ENCODE measurements at places on chromosomes 11 and 22. TPM values are rescaled to one million over a fixed set of nuclear protein-coding genes. Genes with fewer than 3 reads are reported as not detected.

DNA sequence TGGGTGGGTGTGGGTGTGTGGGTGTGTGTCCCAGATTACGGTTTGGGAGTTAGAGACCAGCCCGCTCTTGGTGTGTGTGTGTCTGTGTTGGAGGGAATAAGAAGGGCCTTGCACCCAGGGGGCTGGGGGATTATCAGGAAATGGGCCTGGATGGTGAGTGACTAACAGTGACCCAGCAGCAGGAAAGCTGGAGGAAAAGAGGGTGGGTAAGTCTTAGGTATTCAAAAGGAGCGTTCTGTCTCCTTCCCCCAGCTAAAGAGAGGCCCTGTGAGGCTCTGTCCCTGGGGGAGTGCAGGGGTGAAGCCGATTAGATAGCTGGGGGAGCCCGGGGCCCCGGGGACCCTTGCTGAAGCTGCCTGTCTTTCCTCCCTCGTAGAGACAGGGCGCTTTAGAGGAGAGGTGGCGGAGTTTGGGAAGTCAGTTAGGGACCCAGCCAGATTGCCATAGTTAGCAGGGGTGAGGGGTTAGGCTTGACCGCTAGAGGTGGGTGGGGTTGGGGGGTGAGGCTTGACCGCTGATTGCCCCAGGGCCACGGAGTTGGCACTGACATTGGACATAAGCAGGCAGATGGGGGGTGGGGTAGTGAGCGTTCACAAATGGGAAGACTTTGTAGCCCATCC is 1.5 kb downstream of the OAF start:
- no peak for DNase-seq

SLC5A1 gene
- 0.05 TPM for total RNA-seq

GRCh38 chr11:69269926-69270697 is 23.8 kb upstream of the MYEOV start:
- no peak for DNase-seq

SAAL1 gene
- total RNA-seq, result 10.2 TPM

GRCh38 chr11:665704-666281 is 28.7 kb downstream of the DRD4 start:
- no peak for DNase-seq

- DNase-seq, result no peak
These were observed 175.7 kb upstream of the CARD18 start for GRCh38 chr11:105315287-105315686.

GRCh38 chr11:133930767-133931448 is 25.9 kb downstream of the IGSF9B start:
- DNase-seq, result peak; percentile 81

PATE2 gene
- 0.79 TPM for total RNA-seq

DNA sequence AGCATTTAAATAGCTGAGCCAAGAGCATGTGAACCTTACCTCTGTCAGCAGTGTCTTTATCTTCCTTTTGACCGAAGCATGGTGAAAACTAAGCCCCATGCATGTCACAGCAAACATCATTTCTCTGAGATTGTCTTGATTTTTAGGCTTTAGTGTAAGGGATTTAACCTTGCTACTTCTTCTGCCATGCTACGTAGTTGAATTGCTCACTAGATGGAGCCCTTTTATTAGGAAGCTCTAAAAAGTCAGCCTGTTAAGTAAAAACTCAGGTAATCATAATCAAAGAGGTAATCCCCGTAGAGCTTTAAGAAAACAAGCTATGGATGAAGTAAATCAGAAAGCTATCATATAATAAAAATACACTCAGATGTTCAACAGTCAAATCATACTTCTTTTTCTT is 149.5 kb downstream of the PGR start:
- DNase-seq, result no peak

- no peak for DNase-seq
These were observed 28.1 kb downstream of the DRD4 start for GRCh38 chr11:665062-665703.

DNA sequence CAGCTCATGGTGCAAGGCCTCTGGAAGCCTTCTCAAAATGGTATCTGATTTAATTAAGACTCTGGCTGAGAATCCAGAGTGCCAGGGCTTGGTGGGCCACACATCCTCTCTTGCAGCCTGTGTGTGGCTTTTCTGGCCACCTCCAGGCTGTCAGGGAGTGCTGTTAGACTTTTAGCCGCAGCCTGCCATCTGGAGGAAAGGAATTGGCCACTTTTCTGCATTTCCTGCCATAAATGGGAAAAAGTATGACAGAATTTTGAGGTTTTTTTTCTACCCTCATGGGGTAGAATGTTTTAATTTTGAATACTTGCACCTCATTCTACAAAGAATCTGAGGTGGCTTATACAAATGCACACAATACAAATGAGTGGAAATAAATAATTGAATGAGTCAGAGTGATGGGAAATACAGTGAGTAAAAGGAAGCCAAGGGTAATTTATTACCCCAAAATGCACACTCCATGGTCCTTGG is 218.4 kb downstream of the ADAMTS15 start:
- no peak for DNase-seq

GRCh38 chr11:69830086-69830485 is 10.9 kb upstream of the FGF3 start:
- DNase-seq, result peak; percentile 44

GRCh38 chr22:27746918-27747317 is 54.6 kb downstream of the MN1 start:
- peak; percentile 52 for DNase-seq

MYO7A gene
- 17.3 TPM for total RNA-seq

CECR2 gene
- total RNA-seq, result 0.56 TPM

DNA sequence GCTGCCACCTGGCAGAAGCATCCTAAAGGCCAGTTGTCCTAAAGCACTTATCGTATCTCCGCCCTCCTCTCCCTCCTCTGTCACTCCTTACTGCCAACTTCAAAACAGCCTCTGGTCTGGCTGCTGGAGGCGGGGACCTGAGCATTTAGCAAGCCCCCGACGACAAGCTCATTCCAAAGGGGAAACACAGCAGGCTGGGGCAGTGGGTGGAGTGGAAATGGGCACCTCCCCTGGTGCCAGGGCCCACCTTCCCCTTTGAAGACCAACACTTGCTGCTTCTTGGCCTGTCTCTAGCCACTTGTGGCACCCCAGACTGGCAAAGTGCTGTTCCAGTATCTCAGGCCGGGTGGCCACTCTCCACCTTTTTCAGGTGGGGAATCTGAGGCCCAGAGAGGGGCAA is 3.6 kb downstream of the MAP3K11 start:
- no peak for DNase-seq

- DNase-seq, result no peak
These were observed 70.1 kb upstream of the TENM4 start for GRCh38 chr11:79510960-79511359.

SCGB1C1 gene
- not detected for total RNA-seq

DNA sequence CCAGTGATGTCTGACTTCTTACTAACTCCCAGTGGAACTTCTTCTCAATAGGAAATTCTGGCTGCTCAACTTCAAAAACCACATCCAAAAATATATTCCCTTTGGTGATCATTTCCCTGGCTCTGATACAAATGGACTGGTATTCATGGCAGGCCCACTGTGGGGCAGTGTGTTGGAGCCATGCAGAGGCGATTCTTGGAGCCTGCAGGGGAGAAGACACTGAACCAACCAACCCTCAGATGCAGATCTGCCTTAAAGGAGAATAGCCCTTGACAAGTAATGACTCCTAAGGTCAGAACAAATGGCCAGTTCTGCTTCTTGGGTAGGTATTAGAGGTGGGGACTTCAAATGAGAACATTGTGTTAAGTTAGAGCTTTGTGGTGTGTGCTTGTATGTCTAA is 12.2 kb downstream of the OR4D9 start:
- DNase-seq, result no peak

DNA sequence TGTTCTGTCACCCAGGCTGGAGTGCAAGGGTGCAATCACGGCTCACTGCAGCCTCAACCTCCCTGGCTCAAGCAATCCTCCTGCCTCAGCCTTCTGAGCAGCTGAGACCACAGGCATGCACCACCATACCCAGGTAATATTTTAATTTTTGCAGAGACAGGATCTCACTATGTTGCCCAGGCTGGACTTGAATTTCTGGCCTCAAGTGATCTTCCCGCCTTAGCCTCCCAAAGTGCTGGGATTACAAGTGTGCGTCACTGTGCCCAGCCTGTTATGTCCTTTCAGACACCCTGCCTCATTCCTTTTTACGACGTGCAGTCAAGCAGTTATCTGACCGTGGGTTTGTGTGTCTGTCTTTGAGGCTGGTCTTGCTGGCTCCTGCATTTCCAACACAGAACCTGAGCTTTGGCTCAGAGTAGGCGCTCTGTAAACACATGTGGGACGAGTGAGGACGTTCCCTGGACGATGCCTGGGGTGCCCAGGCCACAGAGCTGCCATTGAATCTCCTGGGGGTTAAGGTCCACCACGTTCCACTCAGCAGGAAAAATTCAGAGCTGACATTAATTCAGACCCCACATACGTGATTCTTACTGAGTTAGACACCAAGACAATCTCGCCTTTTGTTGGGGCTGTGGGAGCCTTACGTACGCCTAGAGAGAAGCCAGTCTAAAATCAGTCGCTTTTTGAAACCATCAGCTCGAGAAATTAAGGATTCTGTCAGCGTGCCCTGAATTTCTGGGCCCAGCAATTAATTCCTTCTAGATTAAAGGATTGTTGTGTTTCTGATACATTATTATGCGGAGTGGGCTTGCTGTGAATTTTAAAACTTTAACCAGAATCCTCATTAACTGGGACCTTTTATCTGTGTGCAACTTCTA is 21.5 kb upstream of the EMID1 start:
- DNase-seq, result no peak

NLRP14 gene
- not detected for total RNA-seq

DNA sequence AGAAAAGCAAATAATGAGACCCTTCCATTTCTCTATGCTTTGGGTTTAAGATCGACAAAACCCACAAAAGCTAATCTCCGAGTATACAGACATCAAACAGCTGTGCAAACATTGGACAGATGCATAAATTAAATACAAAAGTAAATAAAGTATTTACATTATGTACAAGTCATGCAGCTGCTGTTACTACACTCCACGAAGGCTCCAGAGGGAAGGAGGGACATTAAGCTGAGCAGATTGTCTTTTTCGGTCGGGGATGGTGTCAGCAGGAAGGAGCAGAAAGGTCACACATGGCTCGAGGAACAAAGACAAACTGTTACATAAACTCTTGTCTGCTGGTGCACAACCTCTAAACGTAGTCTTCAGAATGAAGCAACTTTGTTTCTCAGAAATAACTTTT is 88.8 kb upstream of the BARX2 start:
- DNase-seq, result no peak

GRCh38 chr22:27685515-27685914 is 116.0 kb downstream of the MN1 start:
- no peak for DNase-seq

OR52E5 gene
- not detected for total RNA-seq

DNA sequence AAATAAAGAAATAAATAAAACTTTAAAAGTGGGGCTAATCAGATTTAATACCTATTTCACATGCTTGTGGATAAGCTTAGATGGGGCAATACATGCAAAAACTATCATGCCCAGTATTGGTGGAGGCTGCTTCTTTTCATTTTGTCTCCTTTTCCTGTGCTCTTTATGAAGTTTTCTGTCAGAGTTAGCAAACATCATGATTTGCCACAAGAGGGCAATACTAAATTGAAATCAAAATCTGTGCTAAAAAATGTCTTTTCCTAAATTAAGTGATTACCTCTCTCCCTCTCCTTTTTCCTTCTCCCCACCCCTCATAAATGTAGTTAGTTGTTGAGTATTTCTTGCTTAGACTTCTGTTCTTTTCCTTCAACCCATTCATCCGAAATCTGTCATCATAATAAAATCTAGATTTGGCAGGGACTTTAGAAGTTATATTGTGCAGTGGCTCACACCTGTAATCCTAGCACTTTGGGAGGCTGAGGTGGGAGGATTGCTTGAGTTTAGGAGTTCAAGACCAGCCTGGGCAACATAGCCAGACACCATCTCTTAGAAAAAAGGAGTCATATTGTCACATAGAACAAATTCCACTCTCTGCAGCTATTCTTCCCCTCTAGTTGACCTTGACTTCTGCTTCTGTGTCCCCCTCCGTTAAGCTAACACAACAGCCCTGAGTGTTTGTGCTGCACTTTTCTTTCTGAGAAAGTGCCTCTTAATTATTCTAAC is 4.7 kb upstream of the ARHGAP42 start:
- DNase-seq, result no peak

GRCh38 chr11:95432714-95433503 is 201.9 kb upstream of the SESN3 start:
- no peak for DNase-seq

GRCh38 chr22:31850135-31850534 is 94.2 kb upstream of the YWHAH start:
- DNase-seq, result no peak

- DNase-seq, result no peak
These were observed 21.6 kb downstream of the APOL5 start for GRCh38 chr22:35739076-35739930.

- no peak for DNase-seq
These were observed 86.8 kb downstream of the PTPRJ start for GRCh38 chr11:48066881-48067800.

Data from posterior vena cava (tissue), 2 donors.